ENCODE measurements at places on chromosomes 6 and 20. TPM values are rescaled to one million over a fixed set of nuclear protein-coding genes. Genes with fewer than 3 reads are reported as not detected.

Gene FARS2
- total RNA-seq = 14.6 TPM

- no peak for DNase-seq
Observed at GRCh38 chr20:2473516-2473915, 2.9 kb upstream of the SNRPB start.

Gene FRMD1
- 0.18 TPM for total RNA-seq

Gene BTN1A1
- not detected for total RNA-seq

DNA sequence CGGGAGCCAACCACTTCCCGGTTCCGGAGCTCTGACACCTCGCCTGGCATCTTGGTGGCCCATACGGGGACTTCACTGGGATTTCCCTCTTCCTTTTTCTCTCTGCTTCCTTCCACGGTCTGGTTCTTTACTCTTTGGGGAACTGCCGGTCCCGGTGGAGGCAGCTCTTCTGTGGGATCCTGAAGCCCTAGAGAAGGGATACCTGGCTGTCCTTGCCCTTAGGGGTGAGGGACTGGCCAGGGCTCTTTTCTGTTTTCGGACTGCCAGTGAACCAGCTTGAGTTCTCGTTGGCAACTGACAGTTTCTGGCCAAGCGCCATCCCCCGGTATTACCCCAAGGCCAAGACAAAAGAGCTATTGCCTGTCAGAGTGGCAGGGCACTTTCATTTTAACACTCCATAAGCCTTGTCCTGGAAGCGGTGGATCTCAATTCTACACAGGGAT, 880 bp upstream of the CPXM1 start:
- DNase-seq = no peak

- DNase-seq = no peak
Observed at GRCh38 chr6:169320013-169320412, 66.4 kb upstream of the THBS2 start.

Gene SLC16A10
- total RNA-seq = 4.8 TPM

- no peak for DNase-seq
Observed at GRCh38 chr20:58938541-58938940, 42.5 kb upstream of the NELFCD start.

DNA sequence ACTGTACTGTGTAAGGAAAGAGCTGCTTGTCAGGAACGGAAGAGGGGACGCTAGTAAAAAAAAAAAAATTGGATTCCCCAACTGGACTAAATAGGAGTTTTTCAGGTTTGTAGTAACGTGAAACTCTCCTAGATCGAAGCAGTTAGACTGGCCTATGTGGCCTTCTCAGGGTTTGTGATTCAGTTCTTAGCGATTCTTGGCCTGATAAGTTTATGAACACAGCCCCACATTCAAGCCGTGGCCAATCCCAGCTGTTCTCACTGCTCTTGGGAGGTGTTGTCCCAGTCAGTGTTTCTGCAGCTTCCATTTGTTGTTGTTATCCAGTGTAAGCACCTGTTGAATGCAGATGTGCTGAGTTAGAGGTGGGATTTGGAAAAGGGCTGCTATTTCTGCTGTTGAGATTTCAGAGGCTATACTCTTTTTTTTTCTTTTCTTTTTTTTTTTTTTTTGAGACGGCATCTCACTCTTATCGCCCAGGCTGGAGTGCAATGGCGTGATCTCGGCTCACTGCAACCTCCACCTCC, 29.7 kb downstream of the TAF8 start:
- no peak for DNase-seq

Gene ZBTB46
- 17.0 TPM for total RNA-seq

GRCh38 chr6:41177287-41177686, 14.4 kb upstream of the TREM2 start:
- no peak for DNase-seq

GRCh38 chr6:72440611-72441010, 181.3 kb upstream of the KCNQ5 start:
- DNase-seq = no peak

GRCh38 chr6:30912746-30913520, 1.1 kb upstream of the VARS2 start:
- no peak for DNase-seq

GRCh38 chr6:143261899-143262436, 188.5 kb downstream of the ADAT2 start:
- DNase-seq = no peak

Gene TBXT
- not detected for total RNA-seq

Gene IL20RA
- 1.0 TPM for total RNA-seq

Gene CDSN
- total RNA-seq = 0.10 TPM

Gene CDK5RAP1
- 25.0 TPM for total RNA-seq

DNA sequence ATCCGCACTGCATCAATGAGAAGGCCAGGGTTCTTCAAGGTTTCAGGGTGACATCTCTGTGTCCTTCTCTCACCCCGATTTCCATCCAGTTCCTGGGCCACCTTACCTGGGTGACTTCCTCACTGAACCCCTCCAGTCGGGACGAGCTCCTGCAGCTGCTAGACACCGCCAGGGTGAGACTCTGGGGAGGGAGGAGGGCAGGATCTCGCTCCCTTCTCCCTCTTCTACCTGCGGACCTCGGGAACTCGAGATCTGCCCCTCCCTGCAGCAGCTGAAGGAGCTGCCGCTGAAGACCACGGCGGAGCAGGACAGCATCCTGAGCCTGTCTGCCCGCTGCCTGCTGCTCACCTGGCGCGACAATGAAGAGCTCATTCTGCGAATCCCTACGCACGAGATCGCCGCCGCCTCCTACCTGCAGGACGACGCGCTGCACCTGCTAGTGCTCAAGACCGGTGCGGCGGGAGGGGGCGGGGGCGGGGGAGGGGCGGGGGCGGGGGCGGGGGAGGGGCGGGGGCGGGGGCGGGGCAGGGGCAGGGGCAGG, 7.5 kb downstream of the CCM2L start:
- DNase-seq = no peak

DNA sequence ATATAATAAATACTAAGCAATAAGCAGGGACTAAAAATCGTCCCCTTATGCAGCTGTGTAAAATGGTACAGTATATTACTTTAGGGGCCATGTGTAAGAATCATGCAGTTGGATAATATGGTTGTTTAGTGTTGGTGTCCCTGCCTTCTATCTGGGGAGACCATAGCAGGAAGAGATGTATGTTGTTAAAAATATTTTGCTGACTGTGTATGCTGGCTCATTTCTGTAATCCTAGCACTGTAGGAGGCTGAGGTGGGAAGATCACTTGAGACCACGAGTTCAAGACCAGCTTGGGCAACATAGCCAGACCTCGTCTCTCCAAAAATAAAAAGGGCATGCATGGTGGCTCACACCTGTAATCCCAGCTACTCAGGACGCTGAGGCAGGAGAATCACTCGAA, 5.6 kb downstream of the PANK2 start:
- no peak for DNase-seq

DNA sequence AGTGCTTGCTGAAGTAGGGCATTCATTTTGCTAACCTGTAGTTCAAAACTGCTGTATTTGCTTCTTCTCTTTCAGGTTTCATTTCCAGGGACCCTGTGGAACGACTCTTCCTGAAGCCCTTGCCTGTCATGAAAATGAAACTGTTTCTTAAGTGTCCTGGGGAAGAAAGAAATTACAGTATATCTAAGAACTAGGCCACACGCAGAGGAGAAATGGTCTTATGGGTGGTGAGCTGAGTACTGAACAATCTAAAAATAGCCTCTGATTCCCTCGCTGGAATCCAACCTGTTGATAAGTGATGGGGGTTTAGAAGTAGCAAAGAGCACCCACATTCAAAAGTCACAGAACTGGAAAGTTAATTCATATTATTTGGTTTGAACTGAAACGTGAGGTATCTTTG, 3.4 kb upstream of the NOL7 start:
- DNase-seq = no peak

DNA sequence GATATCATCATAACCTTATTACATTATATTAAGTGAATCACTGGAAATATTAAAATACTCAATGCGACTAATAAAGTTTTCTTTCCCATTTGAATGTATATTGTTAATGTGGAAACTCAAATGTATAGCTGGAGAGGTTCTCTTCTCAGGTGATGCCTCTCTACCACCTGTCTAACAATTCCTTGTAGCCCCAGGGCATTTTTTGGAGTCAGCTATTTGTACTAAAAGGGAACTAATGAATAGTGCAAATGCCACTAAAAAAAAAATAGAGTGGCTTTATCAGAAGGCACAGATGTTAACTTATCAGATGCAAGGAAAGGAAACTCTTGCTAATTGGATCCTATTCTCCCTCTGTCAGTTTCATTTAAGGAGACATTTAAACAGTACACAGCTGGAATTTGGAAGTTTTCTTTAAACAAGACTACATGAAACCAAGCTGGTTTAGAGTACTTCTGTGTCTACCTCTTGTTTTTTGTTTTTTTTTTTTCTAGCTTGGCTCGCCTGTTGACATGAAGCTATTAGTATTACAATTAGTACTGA, 897.0 kb upstream of the SLC35B3 start:
- DNase-seq = no peak

Gene MYLK4
- 2.6 TPM for total RNA-seq

DNA sequence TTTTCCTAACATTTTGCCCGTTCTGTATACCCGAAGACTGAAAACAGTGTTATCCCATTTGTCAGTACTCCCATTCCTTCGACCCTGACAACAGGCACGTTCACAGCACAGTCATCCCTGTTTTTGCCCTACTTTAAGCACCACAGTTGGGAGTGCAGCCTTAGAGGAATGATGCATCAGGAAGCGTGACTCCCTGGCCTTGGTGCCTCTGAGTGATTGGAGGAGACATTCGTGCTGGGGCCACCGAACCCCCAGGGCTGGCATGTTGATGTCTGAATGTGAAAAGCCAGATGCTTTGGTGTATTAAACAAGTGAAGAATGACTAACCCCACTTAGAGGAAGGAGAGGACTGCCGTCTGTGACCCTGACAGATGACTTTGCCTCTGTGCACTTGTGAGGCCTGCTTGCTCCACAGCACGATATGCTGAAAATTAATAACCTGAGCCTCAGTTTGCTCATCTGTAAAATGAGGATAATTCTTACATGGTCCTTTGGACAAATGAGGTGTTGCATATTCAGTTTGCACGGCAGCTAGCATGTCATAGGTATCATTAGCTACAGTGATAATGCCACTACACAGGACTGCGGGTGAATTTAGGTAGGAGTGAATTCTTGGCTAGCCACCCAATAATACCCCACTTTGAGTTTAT, 36.0 kb downstream of the STK35 start:
- DNase-seq = no peak

DNA sequence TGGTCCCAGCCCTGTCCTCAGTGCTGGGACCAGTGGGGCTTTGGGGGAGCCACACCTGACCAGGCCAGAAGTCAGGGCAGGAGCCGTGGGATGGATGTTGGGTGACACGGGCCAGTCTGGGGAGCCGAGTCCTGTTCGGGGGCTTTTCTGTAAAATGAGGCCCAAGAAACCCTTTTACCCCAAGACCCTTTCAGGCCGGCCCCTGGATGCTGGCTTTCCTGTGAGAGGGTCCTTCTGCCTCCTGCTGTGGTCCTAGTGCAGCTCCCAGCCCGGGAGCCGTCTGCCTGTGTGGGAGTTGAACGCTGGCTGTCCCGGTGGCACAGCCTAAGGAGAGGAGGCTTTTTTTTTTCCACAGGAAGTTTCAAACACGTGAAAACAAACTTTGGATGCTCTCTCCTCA, 123.2 kb downstream of the TMEM242 start:
- no peak for DNase-seq

- DNase-seq = no peak
Observed at GRCh38 chr6:137749696-137750211, 117.3 kb upstream of the TNFAIP3 start.

DNA sequence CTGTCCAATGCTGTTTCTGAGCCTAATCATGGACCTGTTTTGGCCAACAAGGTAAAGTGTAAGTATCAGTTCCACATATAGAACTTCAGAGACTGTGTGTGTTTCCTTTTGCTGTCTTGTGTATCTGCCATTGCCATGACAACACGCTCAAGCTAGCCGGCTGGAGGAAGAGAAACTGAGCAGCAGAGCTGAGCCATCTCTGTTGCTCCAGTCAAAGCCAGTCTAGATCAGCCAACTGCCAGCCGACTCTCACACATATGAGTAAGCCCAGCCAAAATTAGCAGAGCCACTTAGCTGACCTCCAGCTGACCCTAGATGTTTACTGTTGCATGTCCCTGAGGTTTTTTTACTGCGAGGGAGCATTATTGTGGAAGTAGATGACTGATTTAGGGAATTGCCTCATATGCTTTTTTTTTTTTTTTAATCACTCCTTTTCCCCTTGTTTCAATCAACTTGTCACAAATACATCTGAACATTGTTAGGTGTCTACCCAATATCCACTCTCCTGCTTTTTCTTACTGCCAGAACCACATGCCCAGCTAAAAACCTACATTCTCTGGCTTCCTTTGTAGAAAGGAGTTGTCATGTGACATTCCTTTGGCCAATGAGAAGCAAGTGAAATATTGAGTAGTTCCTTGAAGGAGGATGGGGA, 304.3 kb upstream of the SUPT3H start:
- DNase-seq = no peak

- no peak for DNase-seq
Observed at GRCh38 chr6:124741341-124741740, 220.9 kb upstream of the RNF217 start.

DNA sequence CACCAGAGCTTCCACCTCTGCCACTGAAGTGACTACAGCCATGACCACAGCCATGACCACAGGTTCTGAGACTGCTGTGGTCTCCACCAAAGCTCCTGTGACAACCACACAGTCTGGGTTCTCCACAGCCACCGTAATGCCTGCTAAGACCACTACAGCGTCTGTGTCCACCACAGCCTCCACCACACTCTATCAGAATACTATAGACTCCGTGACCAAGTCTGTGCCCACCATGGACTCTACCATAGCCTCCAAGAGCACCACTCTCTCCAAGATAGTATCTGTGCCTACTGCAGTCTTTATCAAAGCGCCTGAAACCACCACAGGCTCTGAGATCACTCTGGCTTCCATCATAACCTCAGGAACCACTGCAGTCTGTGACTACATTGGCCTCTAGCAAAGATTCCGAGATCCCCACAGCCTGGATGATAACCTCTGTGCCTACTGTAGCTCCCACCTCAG, 18.3 kb upstream of the MUC21 start:
- no peak for DNase-seq

DNA sequence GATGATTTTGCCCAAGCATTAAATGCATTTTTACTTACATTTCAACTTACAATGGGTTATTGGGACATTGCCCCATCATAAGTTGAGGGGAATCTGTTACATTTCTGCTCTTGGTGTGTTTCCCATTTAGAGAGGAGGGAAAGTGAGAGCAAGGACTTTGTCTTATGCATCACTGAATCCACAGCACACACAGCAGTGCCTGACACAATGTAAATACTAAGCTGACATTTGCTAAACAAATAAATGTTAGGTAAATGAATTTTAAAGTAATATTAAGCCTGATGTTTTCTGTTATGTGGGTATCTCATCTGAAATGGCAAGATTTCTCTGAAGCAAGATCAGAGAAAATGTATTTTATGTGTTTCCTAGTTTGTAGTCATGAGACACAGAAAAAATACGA, 143.6 kb upstream of the STXBP5 start:
- no peak for DNase-seq

Gene ZBTB9
- total RNA-seq = 4.4 TPM

- no peak for DNase-seq
Observed at GRCh38 chr6:156862711-156863110, 85.5 kb downstream of the ARID1B start.

- no peak for DNase-seq
Observed at GRCh38 chr6:12200761-12201160, 89.4 kb upstream of the EDN1 start.

GRCh38 chr6:47440719-47441118, 36.9 kb upstream of the CD2AP start:
- no peak for DNase-seq

All from left cardiac atrium (tissue), 4 donors.